ENCODE measurements at places on chromosomes 5 and 9. TPM values are rescaled to one million over a fixed set of nuclear protein-coding genes. Genes with fewer than 3 reads are reported as not detected.

Gene GABRA1
- not detected for total RNA-seq

Gene FBP1
- 527 TPM for total RNA-seq

Gene IRF1
- 81.2 TPM for total RNA-seq

Gene CEL
- total RNA-seq, result 1.4 TPM

Gene GPX8
- 10.8 TPM for total RNA-seq

Gene FCN1
- 84.4 TPM for total RNA-seq

Gene MRRF
- total RNA-seq, result 30.2 TPM

Gene SPEF2
- 17.6 TPM for total RNA-seq

Gene SLC24A2
- not detected for total RNA-seq

Gene PCDHB16
- 2.6 TPM for total RNA-seq

DNA sequence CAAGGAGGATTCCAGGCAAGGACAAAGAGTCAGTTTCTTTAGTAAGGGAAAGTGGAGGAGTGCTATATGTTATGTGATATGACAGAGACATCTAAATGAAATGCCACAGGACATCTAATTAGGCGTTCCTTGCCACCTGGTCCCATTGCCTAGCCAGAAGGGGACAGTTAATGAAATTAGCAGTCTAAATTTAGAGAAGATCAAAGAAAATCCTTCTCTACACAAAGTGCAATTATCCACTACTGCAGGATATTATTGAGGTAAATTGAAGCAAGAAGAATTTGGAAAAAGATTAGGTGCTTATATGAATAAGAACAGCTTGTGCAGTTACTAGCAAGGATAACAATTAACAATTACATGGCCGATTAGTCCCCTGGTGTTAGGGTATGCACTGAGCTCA is 495.3 kb upstream of the NMUR2 start:
- DNase-seq, result no peak

GRCh38 chr5:142143878-142144277 is 35.3 kb downstream of the NDFIP1 start:
- no peak for DNase-seq

- no peak for DNase-seq
Observed at GRCh38 chr5:134510970-134511795, 14.3 kb upstream of the JADE2 start.

GRCh38 chr5:43154469-43154868 is 33.8 kb downstream of the ZNF131 start:
- DNase-seq, result no peak

GRCh38 chr9:134908524-134909309 is 9.0 kb downstream of the FCN1 start:
- DNase-seq, result peak; percentile 14

DNA sequence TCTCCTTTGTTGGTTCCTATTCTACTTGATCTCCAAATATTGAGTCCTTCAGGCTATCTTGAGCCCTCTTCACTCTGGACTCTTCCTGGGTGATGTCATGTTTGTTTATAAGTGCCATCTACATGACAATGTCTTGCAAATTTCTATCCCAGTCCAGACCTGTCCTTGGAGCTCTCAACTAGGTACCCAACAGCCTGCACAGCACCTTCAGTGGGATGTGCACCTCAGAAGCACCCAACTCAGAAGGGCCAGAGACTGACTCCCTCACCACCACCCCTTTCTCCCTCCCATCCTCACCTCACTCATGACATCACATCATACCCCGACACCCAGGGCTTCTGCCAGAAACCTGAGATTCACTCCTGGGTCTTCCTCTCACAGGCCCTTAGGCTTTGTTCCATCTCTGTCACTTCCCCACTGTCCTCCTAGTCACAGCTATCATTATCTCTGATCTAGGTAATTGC is 14.4 kb downstream of the TXN start:
- no peak for DNase-seq

- no peak for DNase-seq
Observed at GRCh38 chr5:12399868-12400267, 495.6 kb upstream of the CTNND2 start.

- DNase-seq, result no peak
Observed at GRCh38 chr5:89929173-89929572, 480.4 kb downstream of the CETN3 start.

- no peak for DNase-seq
Observed at GRCh38 chr9:36158917-36159316, 10.3 kb upstream of the CCIN start.

DNA sequence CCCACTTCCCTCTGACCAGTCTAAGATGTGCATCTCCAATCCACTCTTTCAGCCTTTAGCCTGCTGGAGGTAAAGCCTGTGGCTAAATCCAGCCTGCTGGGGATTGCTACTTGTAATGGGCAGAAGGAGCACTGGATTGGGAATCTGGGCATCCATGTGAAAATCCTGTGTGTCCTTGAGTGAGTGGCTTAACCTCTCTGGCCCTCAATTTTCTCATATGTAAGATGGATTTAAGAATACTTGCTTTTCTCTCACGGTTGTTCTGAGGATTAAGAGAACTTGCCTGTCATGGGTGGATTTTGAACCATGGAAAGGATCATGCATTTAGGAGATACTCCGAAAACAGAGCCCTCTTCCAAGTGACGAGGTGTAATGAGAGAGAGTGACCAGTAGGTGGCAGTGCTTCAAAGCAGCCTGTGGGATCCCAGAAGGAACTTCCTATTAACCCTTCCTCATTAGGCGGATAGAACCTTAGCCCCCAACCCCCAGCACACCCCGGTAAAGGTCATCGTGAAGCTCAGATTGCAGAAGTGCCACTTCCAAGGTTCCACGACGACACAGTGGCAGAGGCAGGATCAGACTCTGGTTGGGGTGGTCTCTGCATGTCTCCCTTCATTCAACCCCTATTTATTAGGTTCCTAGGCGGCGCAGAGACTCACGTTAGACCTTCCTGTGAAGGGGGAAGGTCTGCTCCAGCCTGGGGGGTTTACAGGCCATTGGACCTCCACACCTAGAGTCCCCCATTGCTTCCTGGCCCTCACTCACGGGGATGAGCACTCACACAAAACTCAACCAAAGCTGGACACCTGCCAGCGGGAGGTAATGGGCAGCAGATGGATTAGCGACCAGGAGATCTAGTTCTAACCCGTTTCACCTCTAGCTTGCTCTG is 68.7 kb upstream of the ZNF618 start:
- no peak for DNase-seq

DNA sequence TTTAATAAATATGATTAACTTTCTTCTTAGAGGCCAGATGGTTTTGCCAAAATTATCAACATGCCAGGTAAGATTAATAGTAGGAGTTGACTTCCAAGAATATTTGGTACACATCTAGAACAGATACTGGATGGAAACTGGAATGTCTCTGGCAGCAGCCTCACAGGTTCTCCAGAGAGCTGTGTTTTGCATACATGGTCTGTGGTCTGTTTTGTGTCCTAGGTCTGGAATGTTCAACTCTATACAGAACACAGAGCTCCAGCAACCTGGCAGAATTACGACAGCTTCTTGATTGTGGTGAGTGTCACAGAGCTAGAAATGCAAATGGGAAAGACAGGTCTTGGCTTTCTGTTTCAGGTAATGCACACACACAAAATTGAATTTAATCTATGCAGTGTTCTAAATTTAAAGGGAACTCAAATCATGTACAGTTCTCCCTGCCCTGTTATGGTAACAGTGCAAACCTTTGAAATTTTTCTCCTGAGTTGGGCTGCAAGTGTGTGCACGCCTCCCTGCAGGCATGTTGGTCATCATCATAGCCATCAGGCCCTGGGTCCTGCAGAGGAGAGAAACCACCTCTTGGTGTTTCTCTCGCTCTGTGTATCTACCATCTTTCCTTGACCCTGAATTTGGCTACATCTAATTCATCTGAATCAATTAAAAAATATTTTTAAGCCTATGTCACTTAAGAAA is 58.3 kb downstream of the PIK3R1 start:
- no peak for DNase-seq

GRCh38 chr5:89270901-89271300 is 387.9 kb upstream of the MEF2C start:
- DNase-seq, result no peak

DNA sequence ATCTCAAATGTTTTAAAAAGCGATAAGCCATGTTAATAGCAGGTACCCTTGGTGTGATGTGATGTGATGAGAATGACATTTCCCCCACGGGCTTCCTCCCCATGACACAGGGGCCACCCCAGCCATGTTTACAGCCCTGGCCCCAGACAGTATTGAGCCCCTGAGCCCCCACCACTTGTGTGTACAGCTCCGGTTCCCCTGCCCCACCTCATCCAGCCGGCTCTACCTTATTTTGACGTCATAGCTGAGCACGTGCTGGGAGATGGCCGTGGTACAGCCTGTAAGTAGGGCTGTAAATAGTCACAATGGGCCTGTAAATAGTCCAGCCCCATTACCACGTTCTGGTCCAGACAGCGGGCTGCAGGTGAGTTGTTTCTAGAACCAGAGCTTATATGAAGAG is 24.9 kb upstream of the HNRNPH1 start:
- DNase-seq, result no peak

DNA sequence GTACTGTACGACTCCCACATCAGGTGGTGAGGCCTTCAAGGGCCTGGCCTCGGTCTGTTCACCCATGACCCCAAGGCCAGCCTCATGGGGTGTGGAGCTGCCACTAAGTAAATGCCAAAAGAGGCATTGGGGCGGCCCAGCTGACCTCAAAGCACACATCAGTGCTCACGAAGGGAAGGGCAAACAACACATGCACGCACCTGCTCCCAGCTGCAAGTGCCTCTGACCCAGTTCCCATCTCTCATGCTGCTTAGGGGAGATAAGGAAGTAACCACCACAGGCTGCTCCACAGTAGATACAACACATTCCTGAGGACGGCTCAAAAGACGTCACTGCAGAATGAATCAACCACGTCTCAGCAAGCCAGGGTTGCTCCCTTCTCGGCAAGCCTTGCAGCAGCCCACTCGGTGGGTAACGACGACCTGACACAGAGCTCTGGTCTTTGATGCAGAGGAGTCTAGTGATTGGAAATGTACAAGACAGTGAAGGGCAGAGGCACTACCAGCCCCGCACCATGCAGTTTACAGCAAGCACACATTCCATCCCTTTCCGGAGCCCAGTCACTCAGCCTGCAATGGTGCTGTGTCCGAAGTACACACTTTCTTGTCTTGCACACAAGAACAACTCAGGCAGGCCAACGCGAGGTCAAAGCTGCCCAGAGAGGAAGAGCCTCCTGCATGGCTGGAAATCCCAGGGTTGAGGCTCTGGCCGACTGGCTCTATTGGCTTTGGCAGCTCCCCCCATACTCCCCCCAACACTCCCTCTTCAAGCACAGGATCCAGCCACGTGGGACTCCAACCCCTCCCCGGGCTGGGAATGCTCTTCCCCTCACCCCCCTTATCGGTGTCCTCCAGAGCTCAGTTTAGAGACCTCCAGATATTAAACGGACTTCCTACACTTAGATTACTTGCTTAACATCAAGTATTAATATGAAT is 31.8 kb downstream of the FABP6 start:
- DNase-seq, result peak; percentile 81

GRCh38 chr5:33641744-33642505 is 201.2 kb downstream of the TARS1 start:
- DNase-seq, result no peak

GRCh38 chr5:140152022-140152999 is 22.7 kb upstream of the CYSTM1 start:
- no peak for DNase-seq

DNA sequence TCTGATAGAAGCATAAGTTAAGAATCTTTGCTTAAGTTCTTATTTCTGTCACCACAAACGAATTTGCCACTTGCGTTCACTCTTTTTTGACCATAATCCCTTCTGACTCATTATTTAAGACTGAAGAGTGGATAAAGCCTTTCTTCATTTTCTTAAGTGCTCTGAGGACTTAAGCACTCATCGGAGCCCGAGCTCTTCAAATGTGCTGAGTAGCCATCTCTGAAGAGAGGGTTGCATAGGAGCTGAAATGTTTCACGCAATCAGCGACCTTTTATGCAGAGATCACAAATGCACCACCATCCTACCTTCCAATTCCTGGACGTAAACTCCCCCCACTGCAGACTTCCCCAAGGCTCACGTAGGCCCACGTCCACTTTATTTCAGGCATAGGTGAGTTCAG is 699.2 kb downstream of the IRX1 start:
- no peak for DNase-seq

- DNase-seq, result no peak
Observed at GRCh38 chr9:90508940-90509339, 133.7 kb downstream of the DIRAS2 start.

- DNase-seq, result no peak
Observed at GRCh38 chr5:160092960-160093707, 26.1 kb downstream of the PWWP2A start.

DNA sequence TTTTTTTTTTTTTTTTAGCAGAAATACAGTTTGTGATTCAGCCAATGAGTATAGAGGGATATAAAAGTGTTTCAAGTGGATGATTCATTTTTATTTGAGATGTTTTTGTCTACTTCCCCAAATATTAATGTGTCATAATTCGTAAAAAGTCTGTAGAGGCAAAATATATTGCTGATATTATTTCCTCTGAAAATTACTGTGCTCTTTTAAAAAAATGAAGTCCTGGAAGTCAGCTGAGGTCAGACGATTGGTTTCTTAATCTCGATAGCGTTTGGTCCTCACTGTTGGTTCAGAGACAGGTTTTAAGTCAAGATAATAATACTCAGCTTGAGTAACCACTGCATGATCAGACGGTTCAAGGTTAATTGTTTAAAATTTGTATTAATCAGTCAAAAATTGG is 19.5 kb downstream of the IL9 start:
- DNase-seq, result no peak

DNA sequence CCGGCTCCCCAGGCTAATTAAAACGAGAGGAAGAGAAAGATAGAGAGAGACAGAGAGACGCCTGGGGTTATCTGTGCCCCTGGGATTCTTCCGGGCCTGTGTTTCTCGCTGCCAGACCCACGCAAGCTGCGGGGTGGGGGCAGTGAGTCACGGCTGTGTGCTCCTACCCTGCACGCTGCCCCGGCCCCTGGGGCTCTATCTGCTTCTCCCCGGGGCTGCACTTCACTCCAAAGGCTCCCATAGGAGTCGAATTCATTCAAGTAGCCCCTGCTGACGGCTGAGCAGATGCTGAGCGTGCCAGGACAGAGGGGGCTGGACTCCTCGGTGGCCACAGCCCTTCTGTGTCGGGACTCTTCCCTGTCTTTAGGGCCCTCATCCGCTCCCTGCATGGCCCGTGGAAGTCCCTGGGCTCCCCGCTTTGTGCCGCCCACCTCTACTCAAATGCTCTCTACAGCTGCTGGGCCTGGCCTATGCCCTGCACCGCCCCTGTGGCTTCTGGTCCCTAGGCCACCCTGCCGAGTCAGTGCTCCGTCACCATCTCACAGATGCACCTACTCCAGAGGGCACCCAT is 22.8 kb downstream of the SARDH start:
- no peak for DNase-seq

DNA sequence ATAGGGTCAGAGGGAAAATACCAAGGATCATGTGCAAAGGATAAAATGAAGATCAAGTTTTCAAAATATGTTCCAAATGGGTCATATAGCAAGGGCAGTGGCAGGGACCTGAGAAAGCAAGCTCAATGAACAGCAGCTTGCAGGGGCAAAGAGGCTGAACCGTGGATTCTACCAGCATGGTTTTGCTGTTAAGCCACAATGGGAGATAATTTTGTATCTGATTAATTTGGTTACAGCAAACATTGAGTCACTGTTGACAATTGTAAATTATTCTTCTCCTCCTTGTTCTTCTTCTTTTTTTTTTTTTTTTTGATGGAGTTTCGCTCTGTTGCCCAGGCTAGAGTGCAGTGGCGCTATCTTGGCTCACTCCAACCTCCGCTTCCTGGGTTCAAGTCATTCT is 18.4 kb upstream of the ERAP2 start:
- DNase-seq, result no peak

- no peak for DNase-seq
Observed at GRCh38 chr5:150490754-150491153, 17.2 kb upstream of the NDST1 start.
